ENCODE measurements at places on chromosomes 5 and 9.

GRCh38 chr9:7974335-7974960, 174.9 kb upstream of the DMAC1 start:
- peak; percentile 43 for DNase-seq

GRCh38 chr5:88854769-88855168, 28.2 kb downstream of the MEF2C start:
- DNase-seq, result no peak

DNA sequence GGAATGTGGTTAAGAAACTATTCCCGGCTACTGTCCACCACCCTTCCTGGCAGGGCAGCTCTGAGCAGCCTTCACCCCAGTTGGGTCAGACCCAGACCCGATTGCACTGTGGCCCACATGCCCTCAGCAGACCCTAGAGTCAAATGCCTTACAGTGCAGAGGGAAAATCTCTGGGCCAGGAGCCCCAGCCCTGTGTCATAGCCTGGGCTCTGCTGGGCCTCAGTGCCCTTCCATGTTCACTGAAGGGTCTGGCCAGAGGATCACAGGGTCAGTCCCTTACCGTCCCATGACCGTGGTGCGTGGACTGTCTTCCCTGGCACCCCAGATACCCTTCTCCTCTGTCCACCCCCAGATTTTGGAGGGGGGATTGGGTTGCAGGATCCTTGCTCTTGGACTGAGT, 73.5 kb upstream of the COL5A1 start:
- DNase-seq, result no peak

DNA sequence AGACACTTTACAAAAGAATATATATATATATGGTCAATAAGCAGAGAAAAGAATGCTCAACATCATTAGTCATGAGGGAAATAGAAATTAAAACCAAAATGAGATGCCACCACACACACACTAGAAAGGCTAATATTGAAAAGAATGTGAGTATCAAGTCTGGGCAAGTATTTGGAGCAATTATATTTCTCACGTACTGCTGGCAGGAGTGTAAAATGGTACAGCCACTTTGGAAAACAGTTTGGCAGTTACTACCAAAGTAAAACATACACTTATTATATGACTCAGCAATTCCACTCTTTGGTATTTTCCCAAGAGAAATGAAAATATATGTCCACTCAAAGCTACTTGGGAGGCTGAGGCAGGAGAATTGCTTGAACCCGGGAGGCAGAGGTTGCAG, 29.8 kb downstream of the NEUROG1 start:
- no peak for DNase-seq

DNA sequence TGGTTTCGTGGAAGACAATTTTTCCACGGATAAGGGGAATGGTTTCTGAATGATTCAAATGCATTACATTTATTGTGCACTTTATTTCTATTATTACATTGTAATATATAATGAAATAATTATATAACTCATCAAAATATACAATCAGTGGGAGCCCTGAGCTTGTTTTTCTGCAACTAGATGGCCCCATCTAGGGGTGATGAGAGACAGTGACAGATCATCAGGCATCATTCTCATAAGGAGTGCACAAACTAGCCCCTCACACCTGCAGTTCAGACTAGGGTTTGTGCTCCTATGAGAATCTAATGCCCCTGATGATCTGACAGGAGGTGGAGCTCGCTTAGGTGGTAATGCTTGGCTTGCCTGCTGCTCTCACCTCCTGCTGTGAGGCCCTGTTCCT, 6.4 kb downstream of the ISCA1 start:
- DNase-seq, result peak; percentile 10

DNA sequence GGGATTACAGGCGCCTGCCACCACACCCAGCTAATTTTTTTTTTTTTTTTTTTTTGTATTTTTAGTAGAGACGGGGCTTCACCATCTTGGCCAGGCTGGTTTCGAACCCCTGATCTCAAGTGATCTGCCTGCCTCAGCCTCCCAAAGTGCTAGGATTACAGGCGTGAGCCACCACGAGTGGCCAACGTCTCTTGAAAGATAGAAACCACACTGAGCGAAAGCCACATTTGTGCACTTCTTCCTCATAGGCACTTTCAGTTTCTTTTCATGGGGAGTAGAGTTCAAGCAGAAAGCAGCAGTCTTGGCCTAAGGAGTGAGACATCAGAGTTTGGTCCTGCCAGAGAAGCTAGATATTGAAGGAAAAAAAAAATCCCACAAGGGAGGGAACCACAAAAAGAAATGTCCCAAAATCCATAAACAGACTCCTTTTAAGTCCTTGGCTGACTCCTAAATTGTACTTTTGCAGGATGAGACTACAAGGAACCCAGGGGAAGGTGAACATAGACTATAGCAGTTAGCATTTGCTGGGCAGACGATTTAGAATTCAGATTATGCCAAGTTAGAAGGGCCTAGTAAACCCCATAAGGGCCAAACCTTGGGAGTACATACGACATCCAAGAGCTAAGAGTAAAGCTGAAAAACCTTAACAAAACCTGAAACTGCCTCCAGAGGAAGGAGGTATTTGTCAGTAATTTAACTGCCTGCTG, 43.9 kb upstream of the GLIPR2 start:
- DNase-seq, result no peak

DNA sequence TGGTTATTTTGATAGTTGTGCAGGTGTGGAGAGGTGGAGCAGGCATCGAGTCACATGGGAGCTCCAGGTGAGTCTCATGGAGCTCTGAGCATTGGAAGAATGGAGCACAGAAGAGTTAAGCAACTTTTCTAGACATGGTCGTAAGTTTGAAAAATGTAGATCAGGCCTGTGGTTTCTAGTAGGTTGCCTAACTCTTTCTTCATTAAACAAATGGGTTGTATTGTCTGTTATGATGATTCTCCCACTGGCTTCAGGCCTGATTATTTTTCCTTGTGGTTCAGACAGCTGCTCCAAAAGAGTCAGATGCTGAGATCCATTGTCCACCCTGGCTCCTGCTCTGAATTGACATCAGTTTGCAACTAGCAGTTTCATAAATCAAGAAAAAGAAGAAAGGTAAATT, 80.3 kb upstream of the RPS23 start:
- DNase-seq, result no peak

DNA sequence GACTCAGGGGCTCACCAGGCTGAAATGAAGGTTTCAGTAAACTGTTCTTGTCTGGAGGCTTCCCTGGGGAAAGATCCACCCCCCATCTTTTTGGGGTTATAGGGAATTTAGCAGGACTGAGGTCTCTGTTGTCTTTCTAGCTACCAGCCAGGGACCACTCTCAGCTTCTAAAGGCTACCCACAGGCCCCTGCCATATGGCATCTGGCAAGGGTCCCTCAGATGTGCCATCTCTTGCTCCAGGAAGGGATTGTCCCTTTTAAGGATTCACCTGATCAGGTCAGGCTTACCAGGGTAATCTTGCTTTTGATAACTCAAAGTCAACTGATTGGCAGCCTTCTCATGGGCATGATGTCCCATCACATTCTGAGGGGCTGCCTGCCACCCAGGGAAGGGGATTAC, 65.0 kb downstream of the NSUN2 start:
- no peak for DNase-seq

DNA sequence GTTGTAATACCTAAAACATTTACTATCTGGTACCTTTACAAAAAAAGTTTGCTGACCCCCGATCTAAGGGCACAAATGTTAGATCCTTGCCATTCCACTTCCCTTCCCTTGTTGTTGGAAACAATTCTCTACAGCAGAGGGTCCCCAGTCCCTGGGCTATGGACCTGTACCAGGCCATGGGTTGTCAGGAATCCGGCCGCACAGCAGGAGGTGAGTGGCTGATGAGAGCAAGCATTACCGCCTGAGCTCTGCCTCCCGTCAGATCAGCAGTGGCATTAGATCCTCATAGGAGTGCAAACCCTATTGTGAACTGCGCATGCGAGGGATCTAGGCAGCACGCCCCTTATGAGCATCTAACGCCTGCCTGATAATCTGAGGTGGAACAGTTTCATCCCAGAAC, 248.5 kb downstream of the AP3B1 start:
- no peak for DNase-seq

- DNase-seq, result peak; percentile 65
These were observed 6.5 kb upstream of the EBF1 start for GRCh38 chr5:159106193-159106568.

- DNase-seq, result no peak
These were observed 565.5 kb upstream of the DMAC1 start for GRCh38 chr9:8365029-8365428.

DNA sequence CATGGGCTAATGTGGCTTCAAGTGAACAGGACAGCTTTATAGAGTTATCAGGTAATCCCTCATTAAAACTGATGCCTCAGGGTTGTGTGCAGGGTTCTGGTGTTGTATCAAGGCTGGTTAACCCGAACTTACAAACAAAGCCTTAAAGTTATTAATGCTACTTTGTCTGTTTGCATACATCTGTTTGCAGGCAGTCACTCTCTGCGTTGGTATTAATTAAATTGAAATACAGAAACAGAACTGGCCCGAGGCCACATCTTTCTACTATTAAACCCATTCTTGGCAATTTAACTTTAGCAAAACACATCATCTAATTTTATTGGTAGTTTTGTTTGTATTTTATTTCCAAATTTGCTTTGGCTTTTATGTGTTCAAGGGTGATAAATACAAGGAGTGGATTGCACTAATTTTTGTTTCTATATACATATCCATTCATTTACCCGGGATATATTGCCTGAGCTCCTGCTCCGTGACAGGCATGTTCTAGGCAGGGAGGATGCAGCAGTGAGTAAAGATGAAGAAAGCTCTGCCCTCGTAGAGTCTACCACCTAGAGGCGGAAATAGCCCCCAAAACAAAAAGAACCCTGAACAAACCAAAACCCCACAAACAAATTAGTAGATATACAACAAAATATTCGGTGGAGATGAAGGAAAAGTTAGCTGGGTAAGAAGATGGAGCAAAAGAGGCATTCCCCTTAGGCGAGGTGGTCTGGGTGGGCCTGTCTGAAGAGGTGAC, 164.2 kb downstream of the MACROH2A1 start:
- DNase-seq, result no peak

DNA sequence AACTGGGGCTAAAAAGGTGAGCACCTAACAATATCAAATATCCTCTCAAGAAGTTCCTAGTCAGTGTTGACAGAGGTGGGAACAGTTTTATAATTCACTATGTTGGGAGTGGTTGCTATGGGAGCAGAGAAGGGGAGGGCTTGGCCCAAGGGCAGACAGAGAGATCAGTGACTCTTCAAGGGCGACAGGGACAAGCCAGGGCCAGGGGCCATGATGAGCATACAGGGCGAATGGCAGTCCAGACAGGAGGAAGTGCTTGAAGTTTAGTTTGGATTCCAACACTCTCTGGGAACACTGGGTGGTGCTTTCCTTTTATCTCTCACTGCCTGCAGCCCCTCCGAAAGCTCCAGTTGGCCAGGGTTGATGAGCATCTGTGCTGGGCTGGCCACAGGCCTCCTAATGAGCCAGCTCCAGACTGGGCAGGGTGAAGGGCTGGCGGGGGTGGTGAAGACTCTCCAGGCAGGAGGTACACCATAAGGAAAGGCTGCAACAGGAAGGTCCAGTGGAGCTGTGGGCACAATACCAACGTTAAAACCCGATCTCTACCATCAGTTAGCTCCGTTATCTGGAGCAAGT, 111.3 kb downstream of the TMEM174 start:
- DNase-seq, result no peak

- DNase-seq, result no peak
These were observed 18.3 kb downstream of the EFNA5 start for GRCh38 chr5:107652408-107652807.

GRCh38 chr5:119386596-119387344, 31.0 kb downstream of the TNFAIP8 start:
- no peak for DNase-seq

DNA sequence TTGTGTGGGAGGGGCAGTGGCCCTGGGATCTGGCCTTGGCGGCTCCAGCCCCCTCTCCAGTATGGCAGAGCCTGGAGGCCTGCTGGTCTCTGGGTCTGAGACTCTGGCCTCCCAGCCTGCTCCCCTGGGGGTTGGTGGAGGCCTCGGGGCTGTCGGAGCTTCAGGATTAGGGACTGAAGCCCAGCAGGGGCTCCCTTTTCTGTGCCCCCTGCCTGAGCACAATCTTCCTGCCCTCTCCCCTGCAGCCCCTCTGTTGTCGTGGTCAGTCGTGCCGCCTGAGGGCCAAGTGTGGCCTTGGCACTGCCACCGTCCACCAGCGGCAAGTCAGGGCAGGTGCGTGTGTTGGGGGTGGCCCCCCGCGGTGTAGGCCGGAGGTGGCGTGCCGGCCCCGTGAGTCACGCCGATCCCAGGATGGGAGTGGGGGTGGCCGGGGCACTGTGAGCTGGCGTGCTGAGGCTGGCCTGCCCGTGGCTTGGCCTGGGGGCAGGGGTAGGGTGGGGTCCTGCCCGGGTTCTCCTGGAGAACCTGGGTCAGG, 53.6 kb downstream of the RXRA start:
- DNase-seq, result no peak

- peak; percentile 72 for DNase-seq
These were observed 38.0 kb downstream of the CREBRF start for GRCh38 chr5:173094012-173094661.

- peak; percentile 90 for DNase-seq
These were observed 281.0 kb downstream of the RASEF start for GRCh38 chr9:82781921-82782392.

- DNase-seq, result no peak
These were observed 5.3 kb upstream of the LHFPL2 start for GRCh38 chr5:78653681-78654366.

All from brain (organoid and tissue), 16 donors.